ENCODE measurements at places on chromosomes 4 and X.

DNA sequence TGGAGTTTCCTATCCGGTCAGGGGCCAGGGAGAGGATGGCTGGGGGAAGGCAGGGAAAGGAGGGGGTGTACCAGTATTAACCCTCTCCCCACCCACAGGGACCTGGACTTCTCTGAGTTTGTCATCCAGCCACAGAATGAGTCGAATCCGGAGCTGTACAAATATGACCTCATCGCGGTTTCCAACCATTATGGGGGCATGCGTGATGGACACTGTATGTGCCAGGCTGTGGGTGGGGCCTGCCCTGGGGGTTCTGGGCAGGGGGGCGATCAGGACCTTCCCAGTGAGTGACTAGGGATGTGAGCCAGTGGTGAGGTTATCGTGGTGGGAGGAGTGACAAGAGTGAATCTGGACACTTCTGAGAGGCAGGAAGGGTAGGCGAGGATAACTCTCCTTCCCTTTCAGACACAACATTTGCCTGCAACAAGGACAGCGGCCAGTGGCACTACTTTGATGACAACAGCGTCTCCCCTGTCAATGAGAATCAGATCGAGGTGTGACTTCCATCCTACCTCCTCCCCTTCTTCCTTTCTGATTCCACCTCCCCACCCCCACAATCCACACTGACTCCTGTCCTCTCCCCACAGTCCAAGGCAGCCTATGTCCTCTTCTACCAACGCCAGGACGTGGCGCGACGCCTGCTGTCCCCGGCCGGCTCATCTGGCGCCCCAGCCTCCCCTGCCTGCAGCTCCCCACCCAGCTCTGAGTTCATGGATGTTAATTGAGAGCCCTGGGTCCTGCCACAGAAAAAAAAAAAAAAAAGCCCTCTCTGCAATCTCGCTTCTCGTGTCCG, 14.6 kb downstream of the USP11 start:
- no peak for DNase-seq

GRCh38 chr4:24820541-24820940, 25.2 kb downstream of the SOD3 start:
- DNase-seq = no peak

DNA sequence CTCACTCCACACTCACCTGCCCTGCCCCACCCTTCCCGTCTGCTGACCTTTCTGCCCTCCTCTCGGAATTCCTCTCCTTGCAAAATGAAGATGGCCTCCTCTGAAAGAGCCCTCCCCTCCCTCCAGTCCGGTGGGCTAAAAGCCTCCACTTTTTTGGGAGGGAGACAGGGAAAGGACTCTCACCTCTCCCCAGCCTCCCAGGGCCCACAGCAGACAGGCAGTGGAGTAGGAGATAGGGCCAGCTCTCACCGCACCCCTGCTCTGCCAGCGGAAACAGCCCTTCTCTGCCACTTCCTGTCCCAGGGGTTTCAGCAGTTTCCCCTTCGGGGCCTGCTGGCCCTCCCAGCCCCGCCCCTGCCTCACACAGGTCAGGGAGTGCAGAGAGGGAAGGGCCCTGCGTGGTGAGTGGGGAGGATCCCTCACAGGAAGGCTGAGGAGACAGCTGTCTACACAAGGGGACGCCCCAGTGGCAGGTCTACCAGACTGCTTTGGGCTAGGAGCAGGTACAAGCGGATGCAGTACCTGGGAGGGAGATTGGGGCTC, 18.2 kb downstream of the ELF4 start:
- DNase-seq = no peak

GRCh38 chrX:37580080-37580479, 8.6 kb downstream of the LANCL3 start:
- no peak for DNase-seq

GRCh38 chr4:56217343-56217890, 169.9 kb downstream of the AASDH start:
- DNase-seq = no peak

DNA sequence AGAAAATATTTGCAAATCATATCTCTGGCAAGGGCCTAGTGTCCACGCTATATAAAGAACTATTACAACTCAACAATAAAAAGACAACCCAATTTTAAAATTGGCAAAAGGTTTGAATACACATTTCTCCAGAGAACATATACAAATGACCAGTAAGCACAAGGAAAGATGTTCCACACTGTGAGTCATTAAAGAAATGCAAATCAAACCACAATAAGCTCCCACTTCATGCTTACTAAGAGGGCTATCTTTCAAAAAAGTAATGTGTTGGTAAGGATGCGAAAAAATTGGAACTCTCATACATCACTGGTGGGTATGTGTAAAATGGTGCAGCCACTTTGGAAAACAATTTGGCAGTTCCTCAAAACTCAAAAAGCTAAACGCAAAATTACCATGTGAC, 884.0 kb upstream of the INTU start:
- DNase-seq = no peak

DNA sequence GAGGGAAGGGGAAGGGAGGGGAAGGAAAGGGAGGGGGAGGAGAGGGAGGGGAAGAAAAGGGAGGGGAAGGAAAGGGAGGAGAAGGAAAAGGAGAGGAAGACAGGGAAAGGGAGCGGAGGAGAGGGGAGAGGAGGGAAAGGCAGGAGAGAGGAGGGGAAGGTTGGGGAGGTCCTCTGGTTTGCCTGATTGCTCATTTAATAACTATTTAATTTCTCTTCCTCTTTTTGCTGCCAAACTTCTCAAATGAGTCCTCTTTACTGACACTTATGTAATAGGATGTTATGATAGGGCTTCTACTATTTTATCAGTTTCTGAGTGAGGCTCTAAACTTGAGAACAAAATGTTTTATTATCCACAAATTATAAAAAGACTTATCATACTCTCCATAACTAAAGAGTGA, 35.4 kb upstream of the PPA2 start:
- no peak for DNase-seq

GRCh38 chr4:46432923-46433322, 43.0 kb upstream of the GABRA2 start:
- DNase-seq = no peak

GRCh38 chrX:106742193-106742592, 15.7 kb downstream of the RNF128 start:
- no peak for DNase-seq

DNA sequence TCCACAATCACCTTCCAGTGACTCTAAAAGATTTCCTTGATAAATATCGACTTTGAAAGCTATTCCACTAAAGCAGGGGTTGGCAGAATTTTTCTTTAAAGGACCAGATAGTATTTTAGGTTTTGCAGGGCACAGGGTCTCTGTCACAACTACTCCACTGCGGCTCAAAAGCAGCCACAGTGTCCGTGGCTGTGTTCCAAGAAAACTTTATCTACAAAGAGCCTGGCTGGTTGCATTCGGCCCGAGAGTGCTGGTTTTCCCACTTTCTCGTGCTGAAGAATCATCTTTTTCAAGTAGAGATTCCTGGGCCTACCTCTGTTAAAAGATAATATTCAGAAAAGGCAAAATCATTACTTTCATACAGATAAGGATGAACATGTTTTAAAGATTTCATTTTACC, 55.6 kb downstream of the TSPAN7 start:
- DNase-seq = no peak

GRCh38 chr4:66376921-66377320, 706.6 kb upstream of the EPHA5 start:
- no peak for DNase-seq

- no peak for DNase-seq
Observed at GRCh38 chr4:15349531-15349935, 78.3 kb upstream of the C1QTNF7 start.

DNA sequence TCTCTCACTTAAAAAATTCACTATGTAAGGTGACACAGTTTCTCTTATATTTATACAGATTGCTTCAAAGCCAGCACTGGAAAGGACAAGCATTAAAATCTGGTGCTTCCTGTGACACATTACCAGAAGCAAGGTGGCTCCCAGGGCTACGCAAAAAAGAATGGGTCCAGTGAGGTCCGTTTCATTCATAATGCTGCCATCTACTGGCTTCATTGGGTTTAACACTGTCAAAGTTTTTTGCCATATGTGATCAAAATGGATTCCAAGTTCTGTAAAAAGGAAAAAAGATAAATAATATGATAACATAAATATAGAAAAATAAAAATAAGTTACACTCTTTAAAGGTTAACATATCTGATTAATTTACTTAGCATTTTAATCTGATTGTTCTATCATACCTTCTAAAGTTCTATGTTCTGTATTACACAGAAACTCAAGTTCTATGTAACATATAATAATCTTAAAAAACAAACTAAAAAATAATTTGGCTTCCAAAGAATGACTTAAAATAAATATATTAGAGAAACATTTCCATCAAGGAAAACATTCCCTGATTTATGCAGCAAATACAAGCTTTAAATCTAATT, 22.1 kb downstream of the YIPF7 start:
- DNase-seq = peak; percentile 45

GRCh38 chr4:54941994-54942552, 183.3 kb downstream of the KDR start:
- DNase-seq = no peak

DNA sequence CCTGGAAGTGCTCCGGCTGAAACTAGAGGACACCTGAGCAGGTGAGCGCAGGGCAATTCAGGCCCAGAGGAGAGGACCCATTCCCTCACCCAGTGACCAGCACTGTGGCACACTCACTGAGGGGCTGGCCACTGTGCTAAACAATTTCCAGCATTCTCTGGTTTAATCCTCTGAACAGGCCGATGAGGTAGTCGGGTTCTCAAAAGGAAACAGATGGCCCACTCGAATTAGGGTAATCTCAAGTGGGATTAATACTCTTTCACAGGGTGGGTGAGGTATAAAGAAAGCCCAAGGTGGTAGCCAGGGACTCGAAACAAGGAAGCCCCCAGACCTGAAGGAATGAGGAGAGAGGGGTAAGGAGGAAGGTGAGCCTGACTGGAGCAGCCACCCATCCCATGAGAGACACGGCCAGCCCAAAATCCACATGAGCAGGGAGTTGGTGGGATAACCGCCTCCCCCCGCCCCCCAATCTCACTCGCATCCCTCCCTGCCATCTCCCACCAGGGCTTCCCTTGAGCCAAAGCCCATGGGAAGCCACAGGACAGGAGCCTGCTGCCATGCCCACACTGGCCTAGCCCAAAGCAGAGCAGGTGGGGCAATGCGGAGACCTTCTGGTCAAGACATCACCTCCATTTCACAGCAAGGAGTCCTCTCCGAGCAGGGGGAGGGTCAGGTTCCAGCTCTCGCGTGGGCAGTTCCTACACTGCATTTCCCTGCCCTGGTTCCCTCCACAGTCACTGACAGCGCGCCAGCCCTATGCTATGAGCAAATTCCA, 55.0 kb downstream of the SH3KBP1 start:
- DNase-seq = no peak

GRCh38 chrX:153769158-153769864, 5.3 kb downstream of the PLXNB3 start:
- no peak for DNase-seq

GRCh38 chrX:154655786-154656185, 2.4 kb upstream of the CTAG2 start:
- no peak for DNase-seq

DNA sequence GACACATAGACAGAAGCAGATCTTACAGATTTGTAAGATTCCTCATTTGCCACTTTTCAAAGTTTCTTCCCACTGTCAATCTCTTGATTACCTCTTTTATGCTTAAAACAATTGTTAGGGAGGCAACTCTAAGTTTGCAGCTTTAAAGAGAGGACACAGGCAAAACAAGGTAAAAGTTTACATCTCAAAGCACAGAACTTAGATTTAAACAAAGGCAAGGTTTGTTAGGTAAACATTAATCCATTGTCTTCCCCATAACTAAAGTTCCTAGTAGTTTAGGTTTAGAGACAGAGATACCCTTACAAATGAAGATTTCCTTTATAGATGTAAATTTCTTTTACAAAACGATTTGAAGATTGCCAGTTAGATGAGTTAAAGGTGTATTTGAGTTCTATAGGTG, 176.9 kb downstream of the AASDH start:
- no peak for DNase-seq

DNA sequence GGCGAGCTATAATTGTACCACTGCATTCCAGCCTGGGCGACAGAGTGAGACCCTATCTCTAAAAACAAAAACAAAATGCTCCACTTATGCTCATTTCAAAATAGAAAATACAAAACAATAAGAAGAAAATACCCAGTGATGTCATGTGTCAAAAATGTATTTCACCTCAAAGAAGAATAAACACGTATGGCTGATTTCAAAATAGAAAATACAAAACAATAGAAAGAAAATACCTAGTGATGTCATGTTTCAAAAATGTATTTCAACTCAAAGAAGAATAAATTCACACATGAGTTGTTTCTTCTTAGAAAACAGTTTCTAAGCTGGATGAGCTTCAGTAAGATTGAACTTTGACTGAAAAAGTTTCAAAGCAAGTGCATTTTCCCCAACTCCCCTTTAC, 20.3 kb upstream of the PDCL2 start:
- DNase-seq = no peak

GRCh38 chr4:184275766-184276165, 58.1 kb upstream of the ENPP6 start:
- DNase-seq = no peak

GRCh38 chrX:41732260-41732659, 8.3 kb downstream of the GPR82 start:
- no peak for DNase-seq

DNA sequence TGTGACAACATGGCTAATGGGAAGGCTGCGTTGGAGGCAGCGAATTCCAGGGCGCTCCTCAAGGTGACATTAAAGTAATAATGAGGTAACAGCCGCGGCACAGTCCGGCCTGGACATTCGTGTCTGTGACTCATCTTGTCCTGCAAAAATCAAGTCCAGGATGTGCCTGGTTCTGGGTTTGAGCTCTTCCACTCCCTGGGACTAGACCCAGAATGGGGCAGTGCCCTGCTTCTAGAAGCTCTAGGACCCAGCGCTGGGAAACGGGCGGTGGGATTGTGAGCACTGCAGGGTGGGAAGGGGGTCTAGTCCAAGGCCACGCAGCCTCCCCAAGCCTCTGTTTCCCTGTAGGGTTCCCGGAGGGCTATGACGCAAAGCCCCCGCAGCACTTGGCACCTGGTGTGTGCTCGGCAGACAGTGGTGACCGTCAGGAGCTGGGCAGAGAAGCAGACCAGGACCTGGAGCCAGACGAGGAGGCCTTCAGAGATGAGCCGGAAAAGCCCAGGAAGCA, 34.9 kb downstream of the HMX1 start:
- DNase-seq = no peak

DNA sequence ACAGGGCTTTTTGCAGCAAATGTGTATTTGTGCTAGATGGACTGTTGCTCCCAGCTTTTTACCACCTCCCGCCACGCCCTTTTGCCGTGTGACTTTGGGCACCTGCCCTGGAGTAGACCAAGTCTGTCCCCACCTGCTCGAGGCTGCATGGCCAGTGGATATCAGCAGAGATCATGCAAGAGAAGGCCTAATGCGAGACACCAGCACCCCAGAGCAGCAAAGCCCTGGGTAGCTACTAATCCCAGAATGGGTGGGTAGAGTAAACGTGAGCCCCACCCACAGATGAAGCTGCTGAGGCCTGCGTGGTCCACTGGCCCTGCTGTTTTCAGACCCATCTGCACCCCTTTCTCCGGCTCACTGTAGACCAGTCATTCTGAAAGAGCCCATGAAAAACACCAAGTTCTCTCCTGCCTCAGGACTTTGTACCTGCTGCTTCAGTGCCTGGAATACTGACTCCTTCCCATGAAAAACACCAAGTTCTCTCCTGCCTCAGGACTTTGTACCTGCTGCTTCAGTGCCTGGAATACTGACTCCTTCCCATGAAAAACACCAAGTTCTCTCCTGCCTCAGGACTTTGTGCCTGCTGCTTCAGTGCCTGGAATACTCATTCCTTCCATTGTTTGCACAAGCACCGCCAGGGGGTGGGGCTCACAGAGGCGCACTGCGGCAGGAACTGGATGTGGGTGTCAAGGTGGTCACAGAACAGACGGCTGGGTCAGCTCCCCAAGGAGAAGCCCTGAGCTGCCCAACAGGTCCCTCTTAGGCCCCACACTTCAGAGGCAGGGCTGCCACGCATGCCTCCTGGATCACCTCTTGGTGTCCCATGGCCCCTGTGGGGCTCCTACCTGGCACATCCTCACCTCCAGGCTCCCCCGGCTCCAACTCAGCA, 5.1 kb upstream of the TNIP2 start:
- DNase-seq = peak; percentile 49

Measured in LoVo (cell line).